Placental epithelial cell (primary cell): ENCODE measurements at places on chromosomes 7 and 10. TPM values are rescaled to one million over a fixed set of nuclear protein-coding genes. Genes with fewer than 3 reads are reported as not detected.

The SPDYE1 gene
- not detected in 2 replicates for total RNA-seq

The FZD1 gene
- total RNA-seq: 22.9 and 27.5 TPM in 2 replicates

The HECW1 gene
- total RNA-seq: under 0.01 TPM in 1 of 2 replicates, not detected in the other

The SPDYE9 gene
- not detected in 2 replicates for total RNA-seq

The ARMC3 gene
- total RNA-seq: not detected in 2 replicates

The DGKB gene
- 3.0 and 7.9 TPM in 2 replicates for total RNA-seq

The MYH16 gene
- total RNA-seq: under 0.01 TPM in 1 of 2 replicates, not detected in the other

The GPC2 gene
- 2.7 and 3.1 TPM in 2 replicates for total RNA-seq

The CALML5 gene
- not detected in 2 replicates for total RNA-seq

The HNRNPA2B1 gene
- 93.0 and 96.8 TPM in 2 replicates for total RNA-seq

The PALD1 gene
- not detected in 2 replicates for total RNA-seq

The IGFBP3 gene
- total RNA-seq: 1,166 and 1,564 TPM in 2 replicates

The FAM180A gene
- 0.79 and 2.1 TPM in 2 replicates for total RNA-seq

The CABCOCO1 gene
- 0.87 and 3.5 TPM in 2 replicates for total RNA-seq

The PCLO gene
- total RNA-seq: 2.0 and 2.1 TPM in 2 replicates

The COX15 gene
- total RNA-seq: 35.0 and 37.3 TPM in 2 replicates

The SERPINE1 gene
- total RNA-seq: 183 and 2,094 TPM in 2 replicates

The AKR1D1 gene
- total RNA-seq: not detected in 2 replicates

The PLAC9 gene
- total RNA-seq: not detected in 2 replicates

The AOAH gene
- 0.22 and 0.79 TPM in 2 replicates for total RNA-seq

The CACNA2D1 gene
- total RNA-seq: under 0.01 and 0.11 TPM in 2 replicates

The ANKRD61 gene
- not detected in 2 replicates for total RNA-seq

The FRMPD2 gene
- not detected in 2 replicates for total RNA-seq

The SLF2 gene
- total RNA-seq: 21.0 and 23.9 TPM in 2 replicates

The OTUD1 gene
- 10.6 and 25.2 TPM in 2 replicates for total RNA-seq

The VCL gene
- 68.3 and 157 TPM in 2 replicates for total RNA-seq

The LOXL4 gene
- 3.8 and 5.5 TPM in 2 replicates for total RNA-seq

The CH25H gene
- not detected in 2 replicates for total RNA-seq

The VWC2 gene
- total RNA-seq: not detected in 2 replicates

The PRR15 gene
- 286 and 623 TPM in 2 replicates for total RNA-seq

The OPALIN gene
- not detected in 2 replicates for total RNA-seq

The TMEM72 gene
- total RNA-seq: not detected in 2 replicates

The EGFR gene
- 70.7 and 125 TPM in 2 replicates for total RNA-seq

The NKX2-3 gene
- not detected in 2 replicates for total RNA-seq

The CPED1 gene
- total RNA-seq: 0.39 and 0.54 TPM in 2 replicates

The LIPK gene
- total RNA-seq: not detected in 2 replicates

The SPDYE6 gene
- total RNA-seq: not detected in 2 replicates

The NEUROD6 gene
- not detected in 2 replicates for total RNA-seq

The INMT gene
- total RNA-seq: not detected in 2 replicates

The TEX36 gene
- total RNA-seq: under 0.01 and 0.54 TPM in 2 replicates

The ASAH2 gene
- 0.39 and 0.54 TPM in 2 replicates for total RNA-seq

The HOXA7 gene
- not detected in 2 replicates for total RNA-seq

The EDRF1 gene
- total RNA-seq: 15.7 and 17.8 TPM in 2 replicates

The PAPOLB gene
- total RNA-seq: not detected in 2 replicates

The AMZ1 gene
- 11.0 and 16.2 TPM in 2 replicates for total RNA-seq

The MINPP1 gene
- 18.8 and 23.6 TPM in 2 replicates for total RNA-seq

The CTBP2 gene
- 136 and 140 TPM in 2 replicates for total RNA-seq

The VAX1 gene
- not detected in 2 replicates for total RNA-seq

The CPA4 gene
- 1.3 TPM in 1 of 2 replicates, not detected in the other for total RNA-seq

The PRPS1L1 gene
- total RNA-seq: not detected in 2 replicates

The LLCFC1 gene
- total RNA-seq: not detected in 2 replicates
